ENCODE measurements at places on chromosomes 1 and 21. TPM values are rescaled to one million over a fixed set of nuclear protein-coding genes. Genes with fewer than 3 reads are reported as not detected.

KRTAP22-1 gene
- not detected for total RNA-seq

LRRC38 gene
- not detected for total RNA-seq

SPATA45 gene
- total RNA-seq: 0.78 TPM

CLCNKB gene
- total RNA-seq: not detected

PDC gene
- total RNA-seq: not detected

PRRX1 gene
- 272 TPM for total RNA-seq

RIIAD1 gene
- not detected for total RNA-seq

SH2D1B gene
- 0.45 TPM for total RNA-seq

CFAP74 gene
- total RNA-seq: 0.36 TPM

TNFSF4 gene
- 4.0 TPM for total RNA-seq

NBPF10 gene
- 4.8 TPM for total RNA-seq

DNA sequence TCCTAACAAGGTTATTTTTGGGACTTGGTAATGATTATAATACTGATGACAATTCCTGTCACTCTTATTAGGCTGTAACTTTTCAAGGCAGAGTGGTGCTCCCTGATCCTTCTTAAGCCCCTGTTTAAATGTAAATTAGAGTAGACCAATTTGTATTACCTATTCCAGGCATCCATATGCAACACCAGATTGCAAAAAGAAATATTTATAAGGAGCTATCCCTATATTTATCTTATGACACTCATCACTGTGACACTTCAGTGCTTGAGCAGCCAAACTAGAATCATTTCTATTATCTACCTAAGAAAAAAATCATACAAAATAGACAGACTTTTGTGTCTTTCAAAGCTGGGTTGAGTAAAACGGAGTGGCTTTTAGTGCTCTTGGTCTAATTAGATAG is 462.7 kb downstream of the ADGRL2 start:
- no peak overlapping the region for H3K27ac ChIP-seq
- no peaks in the 10 kb centered on the region for H3K36me3 ChIP-seq
- no peak for DNase-seq

DNA sequence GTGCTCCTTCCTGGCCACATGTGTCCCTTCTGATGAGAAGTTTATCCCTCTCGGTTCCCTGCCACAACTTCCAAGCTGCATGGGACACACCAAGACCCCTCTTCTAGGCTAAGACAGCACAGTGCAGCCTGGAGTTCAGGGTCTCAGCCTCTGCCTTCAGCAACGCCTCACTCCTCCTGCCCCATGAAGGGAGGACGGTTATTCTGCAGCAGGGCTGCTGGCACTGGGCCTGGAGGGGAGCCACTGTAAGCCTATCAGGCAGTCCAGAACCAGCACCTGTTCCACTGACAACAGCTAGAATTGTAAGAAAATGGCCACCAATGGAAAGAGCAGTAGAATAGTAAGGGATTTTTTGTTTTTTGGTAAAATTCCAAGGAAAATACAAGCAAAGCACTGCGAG is 72.3 kb downstream of the GALNT2 start:
- no peak overlapping the region for H3K4me3 ChIP-seq
- DNase-seq: no peak
- no peak overlapping the region for H3K27ac ChIP-seq
- no peaks in the 10 kb centered on the region for H3K36me3 ChIP-seq

- H3K36me3 ChIP-seq: no peaks in the 10 kb centered on the region
- no peaks in the 10 kb centered on the region for H3K27me3 ChIP-seq
- peak overlapping the region; percentile 22 for H3K27ac ChIP-seq
- no peak overlapping the region for H3K4me3 ChIP-seq
- peak; percentile 63 for DNase-seq
Observed at GRCh38 chr1:235052067-235053008, 76.3 kb downstream of the TOMM20 start.

DNA sequence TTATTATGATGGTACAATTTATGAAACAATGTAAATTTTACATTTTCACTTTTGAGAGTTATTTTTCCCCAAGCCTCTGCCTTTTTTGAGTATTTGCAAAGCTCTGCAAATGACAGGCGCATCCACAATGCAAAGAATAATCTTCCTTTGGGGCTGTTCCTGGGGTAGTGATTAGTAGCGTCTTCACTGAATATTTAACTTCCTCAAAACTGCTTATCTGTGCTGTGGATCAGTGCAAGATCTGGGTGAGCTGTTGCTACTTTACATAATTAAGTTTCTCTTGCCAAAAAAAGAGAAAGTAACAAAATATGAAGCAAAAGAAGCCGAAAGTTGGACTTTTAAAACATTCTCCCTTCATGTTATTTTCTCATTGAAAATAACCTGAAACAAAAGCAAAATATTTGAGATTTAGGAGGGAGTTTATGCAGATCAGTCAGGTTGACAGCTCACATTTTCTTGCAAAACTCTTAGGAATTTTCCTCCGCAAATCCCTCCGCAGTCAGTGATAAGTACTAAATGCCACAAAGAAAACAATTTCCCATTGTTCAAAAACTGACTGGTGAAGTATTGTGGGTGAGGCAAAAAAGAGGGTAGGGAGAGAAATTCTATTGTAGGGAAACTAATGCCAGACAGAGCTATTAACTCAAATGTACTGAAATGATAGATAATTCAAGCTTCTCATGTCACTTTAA is 276.4 kb upstream of the B3GALT2 start:
- H3K4me3 ChIP-seq: no peak overlapping the region
- H3K4me1 ChIP-seq: no peaks in the 10 kb centered on the region
- no peak overlapping the region for H3K27ac ChIP-seq
- no peaks in the 10 kb centered on the region for H3K36me3 ChIP-seq

- no peak for DNase-seq
- H3K27ac ChIP-seq: no peak overlapping the region
- no peaks in the 10 kb centered on the region for H3K4me1 ChIP-seq
- H3K27me3 ChIP-seq: no peaks in the 10 kb centered on the region
Observed at GRCh38 chr21:35711661-35712060, 348.7 kb downstream of the SETD4 start.

GRCh38 chr1:18668750-18669404 is 38.2 kb downstream of the PAX7 start:
- H3K4me3 ChIP-seq: no peak overlapping the region
- no peaks in the 10 kb centered on the region for H3K27me3 ChIP-seq
- no peak for DNase-seq
- H3K27ac ChIP-seq: no peak overlapping the region
- no peaks in the 10 kb centered on the region for H3K36me3 ChIP-seq
- no peaks in the 10 kb centered on the region for H3K4me1 ChIP-seq

GRCh38 chr1:182035097-182035770 is 26.3 kb downstream of the ZNF648 start:
- H3K27me3 ChIP-seq: peaks cover 1% of the 10 kb centered on the region
- H3K36me3 ChIP-seq: no peaks in the 10 kb centered on the region
- DNase-seq: no peak
- no peak overlapping the region for H3K4me3 ChIP-seq
- no peak overlapping the region for H3K27ac ChIP-seq

GRCh38 chr21:28540514-28540913 is 452.2 kb downstream of the LTN1 start:
- peaks cover 3% of the 10 kb centered on the region for H3K4me1 ChIP-seq
- no peaks in the 10 kb centered on the region for H3K27me3 ChIP-seq
- H3K4me3 ChIP-seq: no peak overlapping the region
- H3K36me3 ChIP-seq: no peaks in the 10 kb centered on the region
- no peak overlapping the region for H3K27ac ChIP-seq
- DNase-seq: no peak

- no peak for DNase-seq
- no peak overlapping the region for H3K4me3 ChIP-seq
- no peaks in the 10 kb centered on the region for H3K27me3 ChIP-seq
- H3K36me3 ChIP-seq: no peaks in the 10 kb centered on the region
- no peak overlapping the region for H3K27ac ChIP-seq
Observed at GRCh38 chr21:38151021-38151645, 105.7 kb upstream of the KCNJ15 start.

DNA sequence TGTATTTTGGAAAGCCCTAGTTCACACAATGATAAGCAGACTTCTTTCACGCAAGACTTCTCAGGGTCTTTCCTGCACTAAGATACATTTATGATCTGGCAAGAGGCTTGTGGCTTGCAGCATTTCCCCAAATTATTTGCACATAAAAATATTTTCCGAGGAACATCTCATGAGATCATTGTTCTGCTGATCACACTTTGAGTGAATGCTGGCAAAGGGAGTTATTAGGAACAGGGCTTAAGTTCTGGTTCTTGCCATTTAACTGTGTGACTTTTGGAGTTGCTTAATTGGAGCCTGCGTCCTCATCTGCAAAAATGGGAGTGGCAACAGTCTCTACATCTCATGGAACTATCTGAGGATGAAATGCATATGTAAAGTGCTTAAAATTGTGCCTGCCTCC is 50.2 kb downstream of the GADD45A start:
- peak overlapping the region; percentile 36 for H3K27ac ChIP-seq
- H3K4me3 ChIP-seq: no peak overlapping the region
- DNase-seq: no peak
- H3K36me3 ChIP-seq: no peaks in the 10 kb centered on the region

DNA sequence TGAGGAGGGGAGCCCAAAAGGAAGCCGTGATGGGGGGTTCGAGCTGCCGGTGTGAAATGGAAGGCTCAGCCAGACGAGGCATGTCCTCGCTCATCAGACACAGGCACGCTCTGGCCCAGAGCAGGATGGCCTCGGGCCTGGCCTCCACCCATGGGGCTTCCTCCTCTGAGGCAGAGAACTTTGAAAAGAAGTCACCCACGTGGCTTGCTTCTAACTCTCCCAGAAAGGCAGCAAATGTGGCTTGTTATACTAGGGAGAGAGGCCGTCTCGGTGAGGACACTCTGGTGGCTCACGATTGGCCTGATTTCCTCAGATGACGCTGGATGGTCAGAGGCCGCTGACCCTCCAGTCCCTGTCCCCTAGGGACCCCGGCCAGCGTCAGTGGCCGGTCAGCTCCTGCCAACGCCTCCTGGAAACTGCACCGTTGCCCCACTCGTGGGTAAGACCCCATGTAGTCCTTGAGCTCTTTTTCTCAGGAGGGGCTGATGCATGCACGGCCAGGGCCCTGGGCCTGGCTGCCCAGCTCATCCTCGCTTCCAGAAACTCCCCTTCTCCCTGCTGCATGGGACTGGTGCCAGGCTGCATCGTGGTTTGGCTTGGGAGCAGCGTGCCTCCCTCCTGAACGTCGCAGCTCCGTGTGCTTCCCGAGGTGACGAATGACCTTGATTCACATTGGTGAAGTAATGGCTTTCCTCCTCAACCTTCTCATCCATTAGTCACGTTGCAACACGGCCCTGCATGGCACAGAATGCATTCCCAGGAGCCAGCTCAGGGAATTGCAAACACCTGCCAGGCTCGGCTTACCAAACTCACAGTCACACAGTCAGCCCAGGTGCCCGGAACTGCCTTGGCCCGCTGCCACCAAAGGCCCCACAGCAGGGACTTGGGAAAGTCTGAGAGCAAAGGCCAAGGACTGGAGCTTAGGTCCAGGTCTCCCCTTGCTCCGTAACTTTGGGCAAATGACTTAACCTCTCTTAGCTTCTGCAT is 58.8 kb downstream of the TOMM20 start:
- H3K4me3 ChIP-seq: no peak overlapping the region
- peaks cover 2% of the 10 kb centered on the region for H3K4me1 ChIP-seq
- peak; percentile 91 for DNase-seq
- no peak overlapping the region for H3K27ac ChIP-seq
- no peaks in the 10 kb centered on the region for H3K36me3 ChIP-seq
- no peaks in the 10 kb centered on the region for H3K27me3 ChIP-seq

GRCh38 chr1:159067699-159068621 is 8.6 kb downstream of the AIM2 start:
- H3K4me3 ChIP-seq: no peak overlapping the region
- no peaks in the 10 kb centered on the region for H3K36me3 ChIP-seq
- no peak overlapping the region for H3K27ac ChIP-seq
- no peaks in the 10 kb centered on the region for H3K4me1 ChIP-seq

DNA sequence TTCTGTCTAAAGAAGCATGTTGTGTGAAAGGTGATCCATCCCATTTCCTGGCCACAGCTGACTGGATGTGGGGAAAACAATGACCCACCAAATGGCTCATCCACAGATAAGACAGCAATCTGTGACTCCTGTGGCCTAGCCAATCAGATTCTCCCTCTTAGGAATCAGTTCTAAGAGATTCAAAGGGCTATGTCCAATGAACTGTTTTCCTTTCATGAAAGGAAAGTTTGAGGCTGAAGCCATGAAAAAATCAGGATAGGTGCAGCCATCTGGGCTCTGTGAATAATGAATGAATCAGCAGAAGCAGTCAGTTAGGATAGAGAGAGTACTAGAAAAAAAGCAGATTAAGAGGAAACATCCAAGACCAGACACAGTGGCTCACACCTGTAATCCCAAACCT is 164.7 kb downstream of the NRIP1 start:
- no peaks in the 10 kb centered on the region for H3K4me1 ChIP-seq
- DNase-seq: no peak
- H3K27me3 ChIP-seq: no peaks in the 10 kb centered on the region
- no peaks in the 10 kb centered on the region for H3K36me3 ChIP-seq

GRCh38 chr1:48773133-48773532 is 3.6 kb downstream of the BEND5 start:
- no peak overlapping the region for H3K4me3 ChIP-seq
- H3K36me3 ChIP-seq: no peaks in the 10 kb centered on the region
- no peak for DNase-seq
- no peaks in the 10 kb centered on the region for H3K27me3 ChIP-seq
- peaks cover 6% of the 10 kb centered on the region for H3K4me1 ChIP-seq

DNA sequence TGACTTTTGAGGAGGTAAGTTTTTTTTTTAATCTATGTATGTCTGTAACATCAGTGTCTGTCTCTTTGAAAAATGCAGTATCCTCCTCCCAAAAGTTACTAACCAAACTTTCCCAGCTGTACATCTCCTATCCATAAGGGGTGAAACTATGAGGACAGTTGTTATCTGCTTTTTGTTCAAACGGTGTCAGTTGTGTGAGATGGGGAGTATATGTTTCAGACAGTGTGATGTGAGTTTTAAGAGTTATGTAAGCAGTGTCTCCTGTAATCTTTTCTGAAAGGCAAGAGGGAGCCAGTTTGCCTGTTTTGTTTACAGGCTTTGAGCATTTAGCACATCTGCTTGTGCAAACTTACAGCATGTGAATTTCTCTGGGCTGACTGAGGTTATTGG is 34.8 kb upstream of the CACYBP start:
- no peaks in the 10 kb centered on the region for H3K36me3 ChIP-seq
- DNase-seq: no peak
- H3K4me3 ChIP-seq: no peak overlapping the region
- H3K27me3 ChIP-seq: no peaks in the 10 kb centered on the region
- no peaks in the 10 kb centered on the region for H3K4me1 ChIP-seq

DNA sequence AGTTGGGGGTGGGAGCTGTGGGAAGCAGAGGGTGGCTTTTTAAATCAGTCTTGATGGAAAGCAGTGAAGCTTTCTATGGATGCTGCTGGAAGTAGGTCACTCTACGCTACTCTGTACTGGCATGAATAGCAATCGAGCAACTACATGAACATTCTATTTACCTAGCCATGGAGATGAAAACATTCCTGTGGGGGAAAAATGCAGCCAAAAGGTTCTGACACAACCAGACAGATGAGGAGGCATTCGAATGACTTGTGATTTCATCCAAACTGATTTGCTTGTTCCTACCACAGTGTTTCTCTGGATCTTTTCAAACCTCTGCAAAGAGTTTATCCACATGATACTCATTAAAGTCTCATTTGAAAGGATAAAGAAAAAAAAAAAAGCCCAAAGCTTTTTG is 95.0 kb downstream of the ASTN1 start:
- no peaks in the 10 kb centered on the region for H3K27me3 ChIP-seq
- DNase-seq: no peak
- H3K4me3 ChIP-seq: no peak overlapping the region

GRCh38 chr1:7609311-7609994 is 161.6 kb upstream of the VAMP3 start:
- H3K4me3 ChIP-seq: no peak overlapping the region
- H3K27me3 ChIP-seq: no peaks in the 10 kb centered on the region
- no peaks in the 10 kb centered on the region for H3K36me3 ChIP-seq
- H3K4me1 ChIP-seq: no peaks in the 10 kb centered on the region
- peak; percentile 19 for DNase-seq
